HuH-7 (cell line): ENCODE measurements at places on chromosomes 11 and 22.

DNA sequence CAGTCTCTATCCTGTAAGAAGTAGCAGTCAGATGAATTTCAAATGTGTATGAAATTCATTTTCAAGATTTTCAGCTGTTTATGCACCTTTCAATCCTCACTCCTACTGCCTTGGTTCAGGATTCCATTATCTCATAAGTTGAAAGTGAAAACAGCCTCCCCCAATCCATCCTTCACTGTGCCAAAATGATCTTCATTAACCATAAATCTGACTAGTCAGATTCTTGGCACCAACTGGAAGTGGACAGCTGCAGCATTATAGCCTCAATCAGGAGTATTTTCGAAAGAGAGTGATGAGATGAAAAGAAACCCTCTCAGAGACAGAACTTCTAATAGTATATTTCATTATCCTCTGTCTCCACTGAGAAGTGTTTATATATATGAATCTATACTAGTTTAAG, 365.3 kb upstream of the PDGFD start:
- DNase-seq = no peak

DNA sequence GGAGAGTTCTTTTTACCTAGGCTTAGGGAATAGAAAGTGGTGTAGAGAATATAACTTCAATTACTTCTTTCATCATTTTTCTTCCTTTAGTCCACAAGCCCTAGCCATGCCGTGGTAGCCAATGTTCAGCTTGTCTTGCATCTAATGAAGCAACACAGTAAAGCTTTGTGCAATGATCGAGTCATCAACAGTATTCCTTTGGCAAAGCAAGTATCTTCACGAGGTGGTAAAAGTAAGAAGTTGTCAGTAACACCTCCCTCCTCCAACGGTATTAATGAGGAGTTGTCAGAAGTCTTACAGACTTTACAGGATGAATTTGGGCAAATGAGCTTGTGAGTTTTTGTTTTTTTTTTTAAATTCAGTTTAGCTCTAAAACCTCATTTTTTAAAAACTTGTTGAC, 37.4 kb downstream of the CEP57 start:
- no peak for DNase-seq

GRCh38 chr11:6632116-6633073, 13.2 kb upstream of the TPP1 start:
- DNase-seq = no peak

GRCh38 chr11:77174559-77174958, 46.5 kb downstream of the MYO7A start:
- DNase-seq = no peak

- no peak for DNase-seq
These were observed 62.7 kb downstream of the MICAL2 start for GRCh38 chr11:12173111-12173510.
